ENCODE measurements at places on chromosomes 2 and 18.
A peak's percentile ranks its signal among the peaks of the same experiment; 100 is the strongest.

- DNase-seq: peak; percentile 16
Observed at GRCh38 chr2:206693399-206694137, 24.6 kb downstream of the DYTN start.

DNA sequence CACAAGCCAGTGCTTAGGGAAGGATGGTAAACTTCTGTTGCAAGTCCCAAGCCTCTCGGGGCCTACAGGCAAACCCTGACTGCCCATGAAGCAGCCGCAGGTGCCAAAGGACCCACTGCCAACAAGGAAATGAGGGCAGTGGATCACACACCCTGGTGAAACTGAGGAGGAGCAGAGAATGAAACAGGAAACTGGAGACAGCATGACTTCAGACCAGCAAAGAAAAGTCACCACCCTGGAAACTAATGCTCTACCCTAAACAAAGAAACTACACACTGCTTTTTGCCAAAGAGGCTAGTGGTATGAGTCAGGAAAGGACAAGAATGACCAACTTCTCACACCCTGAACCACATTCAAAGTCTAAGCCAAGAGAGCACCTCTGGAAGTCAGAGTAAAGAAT, 97.2 kb downstream of the MYO5B start:
- no peak for DNase-seq

- no peak for DNase-seq
Observed at GRCh38 chr2:11239666-11240462, 84.6 kb downstream of the SLC66A3 start.

- no peak for DNase-seq
Observed at GRCh38 chr2:144030791-144031190, 489.1 kb downstream of the ZEB2 start.

- DNase-seq: no peak
Observed at GRCh38 chr18:23529604-23530003, 26.3 kb downstream of the RMC1 start.

DNA sequence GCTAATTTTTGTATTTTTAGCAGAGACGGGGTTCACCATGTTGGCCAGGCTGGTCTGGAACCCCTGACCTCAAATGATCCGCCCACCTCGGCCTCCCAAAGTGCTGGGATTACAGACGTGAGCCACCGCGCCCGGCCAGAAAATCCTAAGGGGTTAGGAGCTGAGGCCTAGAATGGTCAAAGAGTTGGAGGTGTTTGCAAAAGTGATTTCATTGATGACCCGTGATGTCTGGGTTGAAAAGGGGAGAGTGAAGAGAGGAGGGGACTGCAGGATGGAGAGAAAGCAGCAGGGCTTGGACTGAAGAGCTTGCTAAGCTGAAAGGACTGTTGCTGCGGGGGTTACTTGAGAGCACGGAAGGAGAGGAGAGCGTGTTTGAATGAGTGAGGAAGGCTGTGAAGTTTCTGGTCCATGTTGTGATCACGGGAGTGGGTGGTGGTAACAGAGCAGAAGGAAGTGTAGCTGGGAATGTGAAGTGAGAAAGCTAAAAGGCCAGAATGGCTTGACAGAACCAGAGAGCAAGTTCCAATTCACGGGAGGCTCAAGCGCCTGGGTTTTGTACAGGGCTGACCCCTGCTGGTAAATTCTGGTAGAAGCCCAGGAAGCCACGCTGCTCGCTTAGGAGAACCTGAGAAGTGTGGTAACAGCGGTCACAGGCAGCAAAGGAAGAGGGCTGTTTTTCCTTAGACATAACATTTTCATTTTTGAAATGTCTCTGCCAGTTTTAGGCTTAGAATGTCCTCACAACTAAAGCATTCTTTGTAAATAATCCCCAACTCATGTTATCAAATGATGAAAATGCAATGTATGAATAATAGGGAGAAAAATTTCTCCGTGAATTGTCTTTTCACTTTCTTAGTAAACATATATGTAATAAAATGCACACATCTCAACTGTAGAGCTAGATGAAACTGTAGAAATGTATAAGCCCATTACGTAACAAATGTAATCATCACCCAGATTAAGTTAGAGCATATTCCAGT, 40.5 kb upstream of the ACTR2 start:
- peak; percentile 46 for DNase-seq

DNA sequence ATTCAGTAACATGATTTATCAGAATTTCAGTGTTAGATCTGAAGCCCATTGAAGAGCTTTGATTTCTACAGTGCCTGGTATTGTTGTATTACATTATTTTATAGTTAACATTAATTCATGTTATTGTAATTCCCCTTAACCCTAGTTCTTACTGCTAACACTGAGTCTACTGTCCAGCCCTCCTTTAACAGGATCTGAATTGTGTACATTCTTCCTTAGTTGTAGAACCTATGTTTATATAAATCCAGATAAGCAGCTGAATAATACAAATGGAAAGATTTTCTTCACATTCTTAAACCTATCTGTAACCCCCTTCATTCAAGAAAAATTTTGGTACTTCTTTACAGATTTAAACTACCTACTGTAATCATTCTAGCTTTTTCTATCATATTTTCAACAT, 14.7 kb downstream of the NDUFAF7 start:
- DNase-seq: no peak

- no peak for DNase-seq
Observed at GRCh38 chr2:172354347-172354746, 73.0 kb upstream of the ITGA6 start.

- DNase-seq: no peak
Observed at GRCh38 chr18:64409511-64409910, 260.6 kb upstream of the LINC00305 start.

DNA sequence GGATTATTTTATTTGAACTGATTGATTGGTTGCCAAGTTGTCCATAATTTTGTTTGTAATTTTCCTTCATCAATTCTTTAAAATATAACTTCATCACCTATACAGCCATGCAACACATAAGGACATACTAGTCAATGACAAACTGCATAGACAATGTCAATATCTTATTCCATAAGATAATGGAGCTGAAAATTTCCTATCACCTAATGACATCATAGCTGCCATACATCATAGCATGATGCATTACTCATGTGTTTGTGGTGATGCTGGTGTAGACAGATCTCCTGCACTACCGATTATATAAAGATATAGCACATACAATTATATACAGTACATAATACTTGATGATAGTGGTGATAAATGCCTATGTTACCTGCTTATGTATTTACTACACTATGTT, 369.8 kb upstream of the NT5C1B start:
- DNase-seq: no peak

GRCh38 chr2:85537600-85538506, 1.1 kb upstream of the MAT2A start:
- no peak for DNase-seq

DNA sequence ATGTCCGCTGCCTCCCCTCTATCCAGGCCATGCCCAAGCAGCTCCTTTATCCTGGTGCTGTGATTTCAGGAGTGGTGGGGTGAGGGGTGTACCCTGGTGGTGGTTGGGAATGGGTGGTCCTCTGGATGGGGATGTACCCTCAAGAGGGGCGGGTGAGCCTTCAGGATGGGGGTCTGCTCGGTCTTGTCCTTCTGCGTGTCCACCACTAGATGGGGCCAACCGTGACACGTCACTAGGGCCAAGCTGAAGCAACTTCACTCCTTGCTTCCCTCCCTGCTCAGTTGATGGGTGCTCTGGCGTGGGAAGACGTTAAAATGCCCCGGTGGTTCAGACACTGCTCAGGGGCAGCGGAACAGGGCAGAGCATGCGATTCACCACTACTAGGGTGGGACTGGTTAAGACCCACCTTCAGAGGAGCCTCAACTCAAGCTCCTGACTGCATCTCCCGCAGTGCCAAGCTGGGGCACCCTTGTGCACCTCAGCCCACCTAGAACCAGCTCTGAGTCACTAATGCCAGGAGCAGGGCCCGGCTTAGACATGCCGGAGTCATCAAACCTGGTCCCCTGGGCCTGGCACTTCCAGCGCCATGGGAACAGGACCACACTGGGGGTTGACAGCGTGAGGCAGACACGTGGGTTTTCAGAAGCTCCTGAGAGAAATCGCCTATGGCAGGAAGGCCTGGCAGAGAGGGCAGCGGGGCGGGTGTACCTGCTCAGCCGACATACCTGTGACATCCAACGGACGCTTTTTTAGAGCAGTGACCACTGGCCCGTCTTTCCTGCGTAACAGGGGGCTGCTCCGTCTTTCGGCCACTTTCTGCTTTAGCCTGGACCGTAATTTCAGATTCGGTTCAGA, 256.7 kb downstream of the HDAC4 start:
- DNase-seq: no peak

DNA sequence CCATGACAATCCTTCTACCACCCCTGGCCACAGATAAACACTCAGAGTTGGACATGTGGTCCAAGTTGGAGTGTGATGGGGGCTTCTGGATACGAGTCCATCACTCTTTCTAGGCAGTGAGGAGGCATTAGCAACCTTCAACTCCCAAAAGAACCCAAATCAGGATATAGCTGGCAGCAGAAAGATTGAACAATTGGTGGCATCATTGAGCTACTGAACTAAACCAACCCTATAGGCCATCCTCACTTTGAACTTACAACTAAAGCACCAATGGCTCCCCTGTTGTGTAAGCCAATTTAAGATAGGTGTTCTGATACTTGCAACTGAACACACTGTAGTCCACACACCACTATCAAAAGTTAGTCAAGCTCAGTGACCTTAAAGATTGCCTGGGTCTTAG, 24.0 kb upstream of the MARCO start:
- DNase-seq: no peak

GRCh38 chr2:222939208-222939856, 78.5 kb downstream of the ACSL3 start:
- peak; percentile 61 for DNase-seq

GRCh38 chr18:4854671-4855070, 342.4 kb downstream of the AKAIN1 start:
- no peak for DNase-seq

DNA sequence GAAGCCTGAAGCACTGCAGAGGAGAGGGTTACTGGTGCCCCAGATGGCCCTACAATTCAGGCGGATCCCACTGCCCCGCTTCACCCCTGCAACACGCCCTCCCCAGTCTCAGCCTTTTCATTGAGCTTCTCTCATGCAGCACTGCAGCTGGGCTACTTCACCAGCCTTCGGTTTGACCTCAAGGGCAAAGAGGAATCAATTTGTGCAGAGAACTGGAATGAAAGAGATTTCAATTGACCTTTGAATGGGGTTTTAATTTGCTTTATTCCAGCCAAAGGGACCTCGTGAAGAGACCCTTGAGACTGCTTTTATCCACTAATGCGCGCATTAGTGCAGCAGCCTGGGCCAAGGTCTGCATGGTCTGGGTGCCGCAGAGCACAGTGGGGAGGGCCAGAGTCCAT, 8.8 kb upstream of the POMC start:
- DNase-seq: no peak

- DNase-seq: no peak
Observed at GRCh38 chr2:168613551-168613950, 157.5 kb downstream of the CERS6 start.

- DNase-seq: no peak
Observed at GRCh38 chr2:27185331-27186026, 26.4 kb upstream of the ATRAID start.

DNA sequence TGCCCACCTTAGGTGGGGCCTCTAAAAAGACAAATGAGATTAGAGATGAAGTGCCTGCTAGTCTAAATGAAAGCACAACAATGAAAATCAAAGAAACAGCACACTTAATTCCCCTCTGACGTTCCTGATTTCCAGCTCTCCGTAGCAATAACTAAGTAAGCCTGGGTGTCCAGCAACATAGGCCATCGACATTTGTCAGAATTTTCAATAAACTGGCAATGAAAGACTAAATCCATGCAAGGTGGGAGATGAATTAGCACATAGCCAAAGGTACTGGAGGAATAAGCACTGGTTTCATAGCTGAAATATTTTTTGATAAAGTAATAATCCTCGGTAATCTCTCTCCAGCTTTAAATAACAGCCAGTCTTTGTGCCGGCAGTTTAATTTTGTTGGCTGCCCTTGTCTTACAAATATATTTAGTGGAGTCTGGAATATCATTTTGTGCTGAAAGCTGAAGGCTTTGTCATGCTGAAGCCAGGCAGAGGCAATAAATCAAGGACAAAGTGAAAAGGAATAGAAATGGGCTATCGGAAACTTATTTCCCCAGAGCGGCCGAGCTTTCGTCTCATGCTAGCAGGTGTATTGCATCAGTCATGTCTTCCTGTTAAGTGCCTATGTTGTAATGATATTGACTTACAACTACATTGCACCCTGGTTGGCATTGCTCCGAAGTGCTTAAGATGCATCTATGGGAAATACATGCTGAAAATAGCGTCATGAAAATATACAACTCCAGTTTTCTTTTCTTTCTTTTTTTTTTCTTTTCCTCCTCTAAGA, 790.1 kb downstream of the CNTNAP5 start:
- DNase-seq: no peak

DNA sequence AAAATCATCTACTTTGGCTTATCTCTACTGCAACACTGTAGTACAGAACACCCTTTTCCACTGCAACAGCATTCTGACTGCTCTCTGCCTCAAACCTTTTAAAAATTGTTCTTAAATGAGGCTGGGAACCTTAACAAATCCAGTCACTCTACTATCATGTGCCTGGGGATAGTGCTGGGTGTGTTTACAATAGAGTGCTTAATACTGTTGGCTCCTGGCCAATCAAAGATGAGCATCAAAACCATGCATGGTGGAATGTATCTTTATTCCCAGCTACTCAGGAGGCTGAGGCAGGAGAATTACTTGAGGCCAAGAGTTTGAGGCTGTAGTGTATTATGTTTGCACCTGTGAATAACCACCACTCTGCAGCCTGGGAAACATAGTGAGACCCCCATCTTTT, 7.4 kb downstream of the ANKAR start:
- DNase-seq: no peak

DNA sequence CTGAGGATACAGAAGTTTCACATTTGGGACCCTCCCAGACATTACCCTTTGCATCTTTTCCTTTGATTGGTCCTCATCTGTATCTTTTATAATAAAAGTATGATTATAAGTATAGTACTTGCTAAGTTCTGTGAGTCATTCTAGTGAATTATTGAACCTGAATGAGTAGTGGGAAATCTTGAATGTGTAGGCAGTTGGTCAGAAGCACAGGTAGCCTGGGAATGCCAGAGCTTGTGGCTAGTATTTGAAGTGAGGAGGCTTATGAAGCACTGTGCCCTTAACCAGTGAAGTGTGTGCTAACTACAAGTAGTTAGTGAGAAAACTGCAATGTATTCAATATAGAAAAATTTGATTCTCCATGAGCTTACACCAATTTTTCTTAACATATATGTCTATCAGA, 257.6 kb downstream of the GRB14 start:
- no peak for DNase-seq

DNA sequence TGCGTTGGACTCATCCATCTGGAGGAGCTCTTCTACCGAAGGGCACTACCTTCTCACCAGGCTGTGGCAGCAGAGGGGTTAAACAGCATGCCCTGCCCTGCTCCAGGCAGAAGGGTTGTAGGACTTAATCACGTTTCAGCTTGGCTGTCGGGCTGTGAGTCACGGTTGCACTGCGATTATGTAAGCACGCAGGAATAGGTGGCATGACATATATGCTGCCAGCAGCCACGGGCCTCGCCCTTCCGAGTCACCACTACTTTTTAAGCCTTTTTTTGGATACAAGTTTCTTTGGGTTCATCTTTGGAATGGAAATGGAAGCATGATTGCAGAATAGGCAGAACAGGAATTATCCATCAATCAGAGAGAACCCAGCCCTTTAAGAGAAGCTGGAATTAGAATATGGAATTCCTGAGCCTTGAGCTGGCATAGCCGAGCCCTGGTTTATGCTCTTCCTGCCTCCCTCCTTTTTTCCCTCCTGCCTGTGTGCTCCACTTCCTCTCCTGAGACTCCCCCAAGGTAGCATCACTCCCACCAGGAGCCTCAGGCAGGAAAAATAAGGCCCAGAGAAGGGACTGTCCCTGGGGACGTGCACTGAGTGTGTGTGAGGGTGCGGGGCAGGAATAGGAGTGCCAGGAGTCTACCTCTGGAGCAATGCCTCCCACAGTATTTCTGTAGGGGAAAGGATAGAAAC, 86.8 kb downstream of the SEMA4F start:
- DNase-seq: peak; percentile 86

Data from T1000 (cell line).